ENCODE measurements at places on chromosomes 1 and 21.

DNA sequence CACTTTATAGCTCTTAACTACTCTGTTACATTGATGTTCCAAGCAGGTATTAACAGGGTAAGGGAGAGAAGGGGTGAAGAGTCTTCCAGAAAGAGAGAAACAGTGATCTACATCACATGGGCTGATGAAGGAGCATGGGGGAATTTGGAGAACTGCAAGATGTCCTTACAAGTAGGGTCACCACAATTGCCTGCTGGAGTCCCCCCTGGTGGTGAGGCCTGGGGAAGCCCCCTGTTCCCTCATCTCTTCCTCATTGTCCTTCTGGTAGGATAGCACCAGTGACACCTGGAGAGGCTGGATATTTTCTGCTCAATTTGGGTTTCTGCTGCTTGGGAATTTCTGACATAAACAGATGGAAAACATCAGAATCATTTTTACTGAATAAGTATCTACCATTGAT, 126.6 kb downstream of the RUNX1 start:
- no peak for DNase-seq

GRCh38 chr21:45060675-45061311, 13.6 kb upstream of the ADARB1 start:
- no peak for DNase-seq

DNA sequence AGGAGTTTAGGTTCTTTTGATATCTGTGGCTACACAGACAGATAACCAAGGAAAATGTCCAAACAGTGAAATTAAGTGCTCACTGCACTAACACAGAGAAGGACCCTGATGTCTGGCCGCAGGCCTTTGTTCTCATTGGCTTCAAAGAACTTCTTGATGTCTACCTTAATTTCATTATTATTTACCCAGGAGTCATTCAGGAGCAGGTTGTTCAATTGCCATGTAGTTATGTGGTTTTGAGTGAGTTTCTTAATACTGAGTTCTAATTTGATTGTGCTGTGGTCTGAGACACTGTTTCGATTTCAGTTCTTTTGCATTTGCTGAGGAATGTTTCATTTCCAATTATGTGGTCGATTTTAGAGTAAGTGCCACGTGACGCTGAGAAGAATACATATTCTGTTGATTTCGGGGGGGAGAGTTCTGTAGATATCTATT, 15.2 kb upstream of the LGALS8 start:
- no peak for DNase-seq

DNA sequence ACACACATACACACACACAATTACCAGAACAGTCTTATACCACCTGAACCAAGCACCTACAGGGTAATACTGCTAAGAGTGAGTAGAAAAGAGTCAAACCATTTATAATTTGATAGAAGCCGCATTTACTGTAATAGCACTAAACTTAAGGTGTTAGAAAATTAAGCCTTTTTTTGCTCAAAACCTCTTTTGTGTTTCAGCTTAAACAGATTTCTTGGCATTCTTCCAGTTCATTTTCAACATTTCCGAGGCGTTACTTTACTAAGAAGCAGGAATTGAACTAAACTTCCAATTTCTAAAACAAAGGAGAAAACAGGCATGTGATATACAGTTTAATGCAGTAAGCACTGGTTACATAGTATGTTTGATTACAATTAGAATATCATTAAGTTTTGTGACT, 387.2 kb downstream of the NCAM2 start:
- DNase-seq = no peak

DNA sequence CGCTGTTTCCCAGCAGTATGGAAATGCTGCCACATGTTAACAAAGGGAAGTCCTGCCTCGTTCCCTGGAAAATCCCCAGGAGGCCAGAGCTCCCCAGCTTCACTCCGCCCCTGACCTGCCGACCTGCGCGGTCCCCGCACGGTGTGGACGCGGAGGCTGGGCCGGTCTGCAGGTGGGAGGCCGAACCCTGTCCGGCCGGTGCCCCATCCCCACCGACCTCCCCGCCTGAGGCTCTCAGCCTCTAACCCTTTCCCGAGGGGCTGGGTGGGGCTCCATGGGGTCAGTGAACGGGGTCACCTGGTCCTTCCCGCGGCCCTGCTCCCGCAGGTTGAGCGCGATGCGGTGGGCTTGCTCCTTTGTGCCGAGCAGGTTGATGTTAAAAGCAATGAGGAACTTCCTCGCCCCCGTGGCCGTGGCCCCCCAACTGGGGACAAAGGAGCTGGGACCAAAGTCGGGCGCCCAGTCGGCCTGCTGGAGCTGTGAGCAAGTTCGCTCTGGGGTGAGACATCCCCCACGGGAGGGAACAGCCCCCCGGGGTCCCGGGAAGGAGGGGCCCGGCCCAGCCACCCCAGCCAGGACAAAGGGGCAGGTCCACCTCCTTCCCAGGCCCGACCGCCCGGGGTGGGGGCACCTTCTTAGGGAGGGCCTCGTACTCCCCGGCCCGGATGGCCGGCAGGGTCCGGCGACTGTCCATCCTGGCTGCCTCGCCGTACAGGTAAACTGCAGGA, 4.0 kb downstream of the FTCD start:
- no peak for DNase-seq

GRCh38 chr1:153805886-153806719, 30.9 kb downstream of the SLC27A3 start:
- no peak for DNase-seq

DNA sequence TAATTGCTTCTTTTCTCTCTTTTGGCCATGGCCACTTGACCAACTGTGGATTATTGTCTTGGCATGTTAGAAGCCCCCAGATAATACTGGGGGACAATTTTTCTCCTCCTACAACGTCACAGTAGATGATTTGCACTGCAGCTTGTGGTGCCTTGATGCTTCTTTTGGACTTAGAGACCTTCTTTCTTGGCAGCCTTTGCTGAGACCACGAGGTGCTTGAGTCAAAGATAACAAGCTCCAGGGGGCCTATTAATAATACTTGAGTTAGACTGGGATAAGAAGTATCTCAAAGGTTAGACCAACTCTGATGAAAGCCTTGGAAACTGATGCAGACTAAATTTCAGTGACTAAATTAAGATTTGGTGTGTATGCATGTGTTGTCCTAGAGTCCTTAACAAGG, 3.2 kb downstream of the PPP1R12B start:
- no peak for DNase-seq

GRCh38 chr1:58363585-58363984, 182.9 kb downstream of the OMA1 start:
- DNase-seq = no peak

DNA sequence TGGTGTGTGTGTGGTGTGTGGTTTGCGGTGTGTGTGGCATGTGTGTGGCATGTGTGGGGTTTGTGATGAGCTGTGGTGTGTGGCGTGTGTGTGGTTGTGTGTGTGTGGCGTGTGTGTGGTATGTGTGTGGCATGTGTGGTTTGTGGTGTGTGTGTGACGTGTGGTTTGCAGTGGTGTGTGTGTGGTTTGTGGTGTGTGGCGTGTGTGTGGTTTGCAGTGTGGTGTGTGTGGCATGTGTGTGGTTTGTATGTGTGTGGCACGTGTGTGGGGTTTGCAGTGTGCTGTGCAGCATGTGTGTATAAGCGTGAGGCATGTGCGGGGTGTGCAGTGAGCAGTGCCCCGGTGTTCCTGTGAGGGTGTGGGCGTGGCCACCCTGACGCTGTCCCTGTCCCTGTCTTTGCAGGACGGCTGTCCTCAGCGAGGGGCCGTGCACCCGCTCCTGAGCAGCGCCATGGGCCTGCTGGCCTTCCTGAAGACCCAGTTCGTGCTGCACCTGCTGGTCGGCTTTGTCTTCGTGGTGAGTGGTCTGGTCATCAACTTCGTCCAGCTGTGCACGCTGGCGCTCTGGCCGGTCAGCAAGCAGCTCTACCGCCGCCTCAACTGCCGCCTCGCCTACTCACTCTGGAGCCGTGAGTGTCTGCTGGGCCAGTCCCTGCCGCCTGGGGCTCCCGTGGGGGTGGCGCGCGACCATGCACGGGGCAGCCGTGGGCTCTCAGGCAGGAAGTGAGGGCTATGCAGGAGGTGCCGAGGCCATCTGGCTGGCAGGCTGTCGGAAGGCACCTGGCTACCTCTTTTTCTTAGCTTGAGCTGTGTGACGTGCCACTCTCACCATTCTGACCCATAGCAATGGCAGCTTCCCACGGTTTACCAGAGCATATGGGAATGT, 52.6 kb upstream of the TRAPPC10 start:
- DNase-seq = no peak
